ENCODE measurements at places on chromosomes 1 and 21.

DNA sequence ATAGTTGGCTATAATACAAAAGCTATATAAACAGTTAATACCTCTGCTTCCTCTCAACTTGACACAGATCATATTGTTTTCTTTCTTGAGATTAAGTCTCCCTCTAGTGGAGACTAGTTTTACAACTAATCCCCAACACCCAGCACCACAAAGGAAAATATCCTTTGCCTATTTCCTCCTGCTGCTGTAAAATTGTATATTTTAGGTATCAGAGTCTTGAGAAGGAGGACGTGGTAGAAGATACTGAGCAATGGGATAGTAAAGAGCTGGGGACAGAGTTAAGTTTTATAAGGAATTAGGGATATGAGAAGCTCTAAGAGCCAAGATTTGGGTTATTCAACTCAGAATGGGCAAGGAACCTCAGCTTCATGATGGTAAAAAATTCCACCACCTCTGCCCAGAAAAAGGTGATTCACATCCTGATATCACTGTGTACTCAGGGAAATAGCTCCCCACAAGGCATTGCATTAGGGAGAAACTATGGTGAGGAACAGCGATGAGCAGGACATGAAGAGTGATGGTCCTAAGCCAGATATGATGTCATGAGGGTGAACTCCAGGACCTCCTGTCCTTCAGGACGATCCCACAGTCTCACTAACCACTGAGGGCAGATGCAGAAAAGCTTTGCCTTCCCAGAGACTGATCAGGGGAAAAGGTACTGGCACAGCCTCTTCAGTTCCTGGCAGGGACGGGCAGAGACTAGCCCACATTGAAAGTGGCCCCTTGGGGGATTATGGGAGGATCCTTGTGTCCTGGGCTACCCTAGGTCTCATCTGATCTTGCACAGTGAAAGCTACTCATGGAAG is 14.7 kb upstream of the CFAP126 start:
- DNase-seq: no peak

GRCh38 chr1:70914224-70914623 is 133.4 kb downstream of the PTGER3 start:
- DNase-seq: no peak

DNA sequence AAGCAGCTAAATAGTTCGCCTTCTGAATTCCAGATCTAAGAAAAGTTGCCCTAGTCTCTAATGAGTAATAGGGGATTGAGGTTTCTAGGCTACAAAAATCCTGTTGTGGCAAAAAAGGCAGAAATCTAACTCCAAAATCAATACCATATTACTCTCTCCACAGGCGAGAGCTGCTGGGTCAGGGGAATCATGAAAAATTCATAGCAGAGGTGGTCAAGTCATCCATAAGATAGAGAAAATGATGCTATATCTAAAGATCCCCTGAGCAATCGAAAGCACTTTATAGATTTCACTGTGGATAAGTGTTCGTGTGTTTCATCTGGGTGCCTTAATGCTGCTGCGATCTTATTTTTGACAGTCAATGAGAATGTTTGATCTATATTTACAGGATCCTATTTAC is 417.7 kb downstream of the AGBL4 start:
- no peak for DNase-seq

- DNase-seq: no peak
Observed at GRCh38 chr1:101130673-101131072, 105.1 kb upstream of the DPH5 start.

DNA sequence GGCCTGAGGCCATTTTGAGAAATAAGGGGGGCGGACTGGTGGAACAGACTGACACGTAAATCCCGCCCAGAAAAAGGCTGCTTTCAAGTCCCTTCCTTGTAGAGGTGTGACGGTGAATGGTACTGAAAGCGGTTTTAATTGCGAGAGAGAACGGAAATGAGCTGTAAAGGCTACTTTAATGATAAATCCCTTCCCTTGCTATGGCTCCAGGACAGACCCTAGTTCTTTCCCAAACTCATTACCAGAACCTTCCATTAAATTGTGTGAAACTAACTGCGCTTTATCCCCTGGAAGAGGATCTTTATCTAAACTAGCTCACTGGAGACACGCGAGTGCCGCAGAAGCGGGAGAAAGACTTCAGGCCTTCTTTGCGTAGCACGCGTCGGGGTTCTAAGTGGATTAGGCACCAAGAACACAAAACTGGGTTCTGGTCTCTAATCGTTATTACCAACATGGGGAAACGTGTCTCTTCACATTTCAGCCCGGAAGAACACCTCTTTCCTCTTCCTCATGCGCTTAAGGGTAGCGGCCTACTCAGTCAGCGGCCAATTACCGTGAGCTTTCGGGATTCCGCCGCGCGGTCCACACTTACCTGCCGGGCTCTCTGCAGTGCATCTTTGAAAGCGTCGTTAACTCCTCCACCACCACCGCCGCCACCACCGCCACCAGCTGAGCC is 441 bp downstream of the FUBP1 start:
- DNase-seq: no peak

DNA sequence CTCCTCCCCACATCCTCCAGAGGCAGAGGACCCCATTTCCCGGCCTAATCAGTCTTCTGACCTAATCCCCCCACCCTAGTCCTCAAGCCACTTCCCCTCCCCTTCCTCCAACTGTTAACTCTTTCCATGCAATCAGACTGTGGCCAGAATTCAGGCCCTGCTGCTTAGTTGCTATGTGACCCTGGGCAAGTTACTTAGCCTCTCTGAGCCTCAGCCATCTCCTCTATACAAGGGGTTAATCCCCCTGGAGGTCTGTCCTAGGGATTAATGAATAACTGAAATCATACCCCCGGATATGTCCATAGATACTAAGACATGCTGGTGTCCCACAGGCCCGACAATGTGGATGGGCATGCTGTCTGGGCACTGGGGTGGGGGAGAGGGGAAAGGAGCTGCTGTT is 18.3 kb downstream of the AHDC1 start:
- DNase-seq: no peak

DNA sequence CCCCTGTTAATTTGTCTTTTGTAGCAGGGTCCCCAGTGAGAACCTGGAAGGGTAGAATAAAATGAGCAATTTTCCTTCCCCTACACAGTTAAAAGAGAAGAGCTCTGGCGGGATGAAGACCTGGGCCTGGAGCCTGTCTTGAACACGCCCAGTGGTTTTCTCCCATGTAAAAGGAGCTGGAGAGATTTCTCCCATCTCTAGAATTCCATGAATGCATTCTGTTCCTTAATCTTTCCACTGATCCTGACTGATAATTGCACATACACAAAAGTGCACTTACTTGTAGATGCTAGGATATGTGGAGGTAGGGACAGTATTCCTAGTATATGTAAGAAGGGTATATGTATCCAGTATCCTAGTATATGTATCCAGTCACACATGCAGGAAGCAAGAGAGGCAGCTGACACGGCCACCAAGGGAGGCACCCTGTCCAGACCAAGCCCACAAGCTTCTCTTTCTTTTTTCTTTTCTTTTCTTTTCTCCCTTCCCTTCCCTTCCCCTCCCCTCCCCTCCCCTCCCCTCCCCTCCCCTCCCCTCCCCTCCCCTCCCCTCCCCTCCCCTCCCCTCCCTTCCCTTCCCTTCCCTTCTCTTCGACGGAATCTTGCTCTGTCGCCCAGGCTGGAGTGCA is 11.9 kb upstream of the PKNOX1 start:
- DNase-seq: no peak

DNA sequence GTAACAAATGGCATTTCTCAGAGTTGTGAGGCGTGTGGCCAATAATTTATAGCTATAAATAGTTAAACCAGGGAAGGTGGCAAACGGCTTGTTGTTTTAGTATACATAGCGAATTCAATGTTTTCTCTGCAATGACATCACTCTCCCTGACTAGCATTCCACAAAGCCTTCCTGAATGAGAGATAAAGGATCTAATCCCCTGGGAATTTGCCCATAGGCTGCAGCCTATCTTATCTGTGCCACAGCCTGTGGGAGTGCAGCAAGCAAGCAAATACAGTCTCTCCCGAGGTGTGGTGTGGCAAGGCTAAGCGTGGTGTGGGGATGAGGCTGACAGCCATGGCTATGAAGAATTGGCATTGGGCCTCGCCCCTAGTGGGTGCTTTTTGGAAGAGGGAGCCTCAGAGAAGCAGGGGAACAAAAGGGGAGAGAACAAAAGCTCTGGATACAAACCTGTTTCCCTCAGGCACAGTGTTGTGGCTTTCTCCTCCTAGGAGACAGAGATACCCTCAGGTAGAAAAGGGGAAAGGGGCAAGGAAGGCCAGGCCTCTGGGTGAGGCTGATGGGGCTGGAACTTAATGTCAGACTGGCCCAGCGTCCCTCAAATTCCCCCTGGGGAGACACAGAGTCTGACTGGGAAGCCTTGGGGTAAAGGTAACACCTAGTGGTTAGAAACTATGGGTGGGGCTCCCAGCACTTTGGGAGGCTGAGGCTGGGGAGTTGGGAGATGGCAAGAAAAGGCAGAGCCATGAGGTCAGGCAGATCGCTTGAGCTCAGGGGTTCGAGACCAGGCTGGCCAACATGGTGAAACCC is 8.9 kb downstream of the TAGLN2 start:
- no peak for DNase-seq

DNA sequence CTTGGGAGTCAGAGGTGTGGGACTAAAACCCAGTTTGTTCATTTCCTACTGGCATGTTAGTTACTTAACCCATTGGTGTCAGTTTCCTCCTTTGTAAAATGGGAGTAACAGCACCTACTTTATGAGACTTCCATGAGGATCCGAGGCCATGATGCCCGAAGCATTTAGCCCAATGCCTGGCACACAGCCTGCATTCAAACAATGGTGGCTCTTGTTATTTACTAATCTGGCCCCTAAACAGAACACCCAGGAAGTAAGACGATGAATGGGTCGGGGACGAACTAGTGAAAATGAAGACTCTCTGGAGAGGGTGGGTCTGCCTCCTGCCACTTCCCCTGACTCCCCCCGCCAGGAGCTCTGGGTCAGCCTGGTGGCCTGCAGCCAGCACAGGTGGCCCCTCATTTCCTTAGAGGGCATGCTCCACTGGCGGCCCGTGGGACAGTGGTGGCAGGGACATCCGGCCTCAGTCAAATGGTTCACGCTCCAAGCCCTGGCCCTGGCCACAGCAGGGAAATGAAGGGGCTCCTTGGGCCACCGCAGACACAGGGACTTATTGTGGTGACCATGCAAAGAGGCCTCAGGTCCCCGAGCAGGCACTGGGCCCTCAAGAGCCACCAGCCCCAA is 9.5 kb upstream of the TAS1R2 start:
- no peak for DNase-seq

GRCh38 chr1:65478379-65479026 is 58.0 kb downstream of the LEPR start:
- no peak for DNase-seq

DNA sequence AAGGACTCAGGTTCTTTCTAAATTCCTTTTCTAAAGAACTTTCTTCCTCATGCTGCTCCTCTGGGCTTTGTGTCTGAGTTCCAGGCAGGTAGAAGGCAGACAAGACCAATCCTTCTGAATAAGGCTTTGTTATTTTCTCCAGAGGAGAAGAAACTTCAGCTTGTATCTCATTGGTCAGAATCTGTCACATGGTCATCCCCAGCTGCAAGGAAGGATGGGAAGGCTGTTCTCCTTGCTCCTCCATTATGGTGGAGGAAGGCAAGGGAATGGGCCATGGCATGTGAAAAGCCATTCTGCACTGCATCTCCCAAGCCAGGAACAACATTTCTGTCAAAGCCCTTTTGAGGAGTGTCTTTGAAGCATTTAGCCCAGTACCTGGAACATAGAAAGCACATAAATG is 50.6 kb upstream of the NTPCR start:
- no peak for DNase-seq

- no peak for DNase-seq
Observed at GRCh38 chr21:33871171-33871570, 44.4 kb downstream of the ATP5PO start.

DNA sequence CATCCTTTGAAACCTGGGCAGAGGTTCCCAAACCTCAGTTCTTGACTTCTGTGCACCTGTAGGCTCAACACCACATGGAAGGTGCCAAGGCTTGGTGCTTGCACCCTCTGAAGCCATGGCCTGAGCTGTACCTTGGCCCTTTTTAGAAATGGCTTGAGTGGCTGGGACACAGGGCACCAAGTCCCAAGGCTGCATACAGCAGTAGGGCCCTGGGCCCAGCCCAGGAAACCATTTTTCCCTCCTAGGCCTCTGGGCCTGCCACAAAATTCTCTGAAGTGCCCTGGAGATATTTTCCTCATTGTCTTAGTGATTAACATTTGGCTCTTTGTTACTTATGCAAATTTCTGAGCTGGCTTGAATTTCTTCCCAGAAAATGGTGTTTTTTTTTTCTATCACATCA is 65.6 kb upstream of the ACTRT2 start:
- no peak for DNase-seq

GRCh38 chr21:26119906-26120305 is 50.7 kb downstream of the APP start:
- DNase-seq: no peak

DNA sequence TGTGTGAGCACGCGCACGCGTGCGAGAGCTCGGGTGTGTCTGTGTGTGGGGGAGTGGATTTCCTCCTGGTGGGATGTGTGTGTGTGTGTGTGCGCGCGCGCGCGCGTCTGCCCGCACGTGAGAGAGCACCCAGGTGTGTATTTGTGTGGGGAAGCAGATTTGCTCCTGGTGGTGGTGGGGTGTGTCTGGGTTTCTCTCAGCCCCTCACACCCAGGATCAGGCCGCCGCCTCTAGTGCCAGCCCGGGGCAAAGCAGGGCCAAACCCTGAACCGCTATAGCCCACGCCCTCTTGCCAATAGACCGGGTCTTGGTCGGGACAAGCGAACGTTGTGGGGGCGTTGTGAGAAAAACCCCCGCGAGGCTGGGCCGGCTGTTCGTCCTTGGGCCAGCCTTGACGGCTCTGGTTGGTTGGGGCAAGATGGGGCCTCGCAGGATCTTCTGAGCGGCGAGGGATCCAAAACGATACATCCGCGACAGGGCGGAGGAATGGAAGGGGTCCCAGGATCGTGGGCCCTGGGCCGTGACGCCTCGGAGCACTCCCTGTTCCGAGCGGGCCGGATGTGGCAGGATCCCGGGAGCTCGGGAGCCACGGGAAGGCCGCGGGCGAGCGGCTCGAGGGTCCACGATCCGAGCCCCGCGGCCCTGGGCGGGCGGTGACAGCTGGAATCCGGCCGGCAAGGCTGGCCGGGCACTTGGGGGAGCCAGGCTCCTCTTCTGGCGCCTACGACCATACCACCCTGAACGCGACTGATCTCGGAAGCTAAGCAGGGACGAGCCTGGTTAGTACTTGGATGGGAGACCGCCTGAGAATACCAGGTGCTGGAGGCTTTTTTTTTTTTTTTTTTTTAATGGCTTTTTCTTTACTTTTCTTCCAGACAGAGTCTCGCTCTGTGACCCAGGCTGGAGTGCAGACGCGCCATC is 68.2 kb downstream of the RNF187 start:
- no peak for DNase-seq

- no peak for DNase-seq
Observed at GRCh38 chr1:13478692-13479091, 35.1 kb downstream of the LRRC38 start.

GRCh38 chr1:240242601-240243144 is 151.0 kb downstream of the FMN2 start:
- DNase-seq: no peak

DNA sequence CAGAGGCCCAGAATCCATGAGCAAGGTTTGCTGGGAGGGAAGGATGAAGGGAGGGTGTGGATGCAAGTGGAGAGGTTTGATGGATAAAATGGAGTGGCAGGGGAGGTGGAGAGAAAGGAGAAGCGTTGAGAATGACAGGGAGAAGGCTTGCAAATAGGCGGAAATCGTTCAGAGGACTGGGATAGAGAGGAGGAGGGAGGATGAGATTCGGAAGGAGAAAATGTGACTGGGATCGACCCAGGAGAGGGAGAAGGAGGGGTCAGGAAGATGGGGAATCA is 376 bp downstream of the AVPR1B start:
- no peak for DNase-seq

All from cortex of kidney (tissue), 1 donor.